ENCODE measurements at places on chromosomes 7 and 10. TPM values are rescaled to one million over a fixed set of nuclear protein-coding genes. Genes with fewer than 3 reads are reported as not detected.

Gene HOXA9
- total RNA-seq = 5.0 TPM

Gene SHTN1
- 0.65 TPM for total RNA-seq

Gene HKDC1
- 0.16 TPM for total RNA-seq

Gene CDC14C
- total RNA-seq = not detected

Gene ZNF488
- total RNA-seq = 0.13 TPM

Gene ZNF92
- total RNA-seq = 6.2 TPM

Gene SEC24C
- 115 TPM for total RNA-seq

Gene CPEB3
- 0.65 TPM for total RNA-seq

Gene SYCE1
- 0.16 TPM for total RNA-seq

Gene CHCHD3
- 78.0 TPM for total RNA-seq

Gene PPP1R3A
- total RNA-seq = not detected

Gene PTPRZ1
- under 0.01 TPM for total RNA-seq

Gene EBLN1
- total RNA-seq = not detected

Gene SPDYE2
- not detected for total RNA-seq

Gene R3HCC1L
- total RNA-seq = 17.6 TPM

Gene THAP5
- total RNA-seq = 11.8 TPM
